ENCODE measurements at places on chromosomes 16 and 17. TPM values are rescaled to one million over a fixed set of nuclear protein-coding genes. Genes with fewer than 3 reads are reported as not detected.

ADGRG1 gene
- 33.7 TPM for total RNA-seq

HSPB9 gene
- total RNA-seq, result not detected

BICDL2 gene
- total RNA-seq, result 16.3 TPM

LRRC75A gene
- 15.8 TPM for total RNA-seq

TBC1D3K gene
- total RNA-seq, result not detected

CDRT15L2 gene
- total RNA-seq, result not detected

JPT1 gene
- 705 TPM for total RNA-seq

SSTR5 gene
- 0.51 TPM for total RNA-seq
